Cardiac fibroblast (primary cell): ENCODE measurements at places on chromosomes 7 and 10.

DNA sequence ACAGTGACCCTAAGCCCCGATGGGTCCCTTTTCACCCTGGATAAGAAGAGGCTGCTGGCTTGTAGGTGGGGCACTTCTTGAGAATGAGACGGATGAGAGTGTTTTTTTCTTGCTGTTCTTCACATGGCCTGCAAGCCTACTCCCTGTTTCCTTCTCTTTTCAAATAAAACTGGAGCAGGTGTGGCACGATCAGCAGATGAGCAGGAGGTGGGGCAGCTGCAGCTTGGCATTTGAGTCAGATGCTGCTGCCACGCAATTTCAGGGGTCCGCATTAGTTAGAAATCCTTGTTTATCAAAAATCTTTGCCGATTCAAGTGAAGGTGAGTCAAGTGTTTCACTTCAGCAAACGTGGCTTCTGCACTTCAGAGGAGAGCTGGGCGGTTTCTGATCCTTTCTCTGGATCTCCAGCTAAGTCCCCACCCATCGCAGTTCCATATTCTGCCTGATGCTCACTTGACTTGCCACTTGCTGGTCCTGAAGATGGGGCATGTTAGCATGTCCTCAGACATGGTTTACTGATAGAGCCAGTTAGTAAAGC is 20.8 kb downstream of the WDFY4 start:
- DNase-seq, result no peak

DNA sequence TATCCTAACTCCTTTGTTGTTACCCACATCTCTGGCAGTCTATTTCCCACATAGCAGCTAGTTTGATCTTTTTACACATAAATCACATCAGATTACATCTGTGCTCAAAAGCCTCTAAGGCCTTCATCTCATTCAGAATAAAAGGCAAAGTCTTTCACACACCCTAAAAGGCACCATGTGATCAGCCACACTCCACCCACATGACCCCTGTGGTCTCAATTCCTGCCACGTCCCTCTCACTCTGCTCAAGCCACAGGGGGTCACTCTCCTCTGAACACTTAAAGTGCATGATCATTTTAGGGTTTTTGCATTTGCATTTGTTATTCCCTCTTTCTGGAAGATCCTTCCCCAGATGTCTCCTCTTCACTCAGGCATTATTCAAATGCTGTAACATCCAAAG is 30.8 kb downstream of the ELAPOR2 start:
- no peak for DNase-seq

GRCh38 chr10:49099046-49099445 is 16.3 kb downstream of the VSTM4 start:
- DNase-seq, result no peak

DNA sequence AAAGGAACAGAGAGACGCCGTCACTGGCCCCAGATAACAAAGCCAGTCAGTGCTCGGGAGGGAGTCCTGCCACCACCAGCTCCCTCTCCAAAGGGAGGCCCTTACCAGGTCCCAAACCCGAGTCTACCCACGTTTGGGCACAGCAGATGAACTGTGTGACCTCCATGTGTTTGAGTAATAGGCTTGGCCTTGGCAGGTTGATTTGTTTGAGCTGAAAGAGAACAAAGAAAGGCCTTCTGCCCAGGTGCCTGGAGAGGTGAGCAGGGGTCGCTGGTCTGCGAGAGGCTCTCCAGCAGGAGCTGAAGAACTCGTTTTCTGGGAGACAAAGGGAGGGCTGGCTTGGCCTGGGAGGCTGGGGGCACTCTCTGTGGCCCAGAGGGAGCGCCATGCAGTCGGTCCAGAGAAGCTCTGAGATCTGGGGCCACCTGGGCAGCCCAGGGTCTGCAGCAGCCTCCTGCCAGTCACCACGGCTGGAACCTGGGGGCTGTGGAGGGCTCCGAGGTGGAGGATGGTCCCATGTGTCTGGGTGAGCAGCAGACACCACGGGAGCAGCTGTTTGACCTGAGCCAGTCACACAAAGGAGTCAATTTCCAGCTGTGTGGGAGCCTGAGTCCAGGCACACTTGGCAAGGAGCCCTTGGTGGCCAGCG is 99.7 kb downstream of the PAXIP1 start:
- DNase-seq, result no peak

DNA sequence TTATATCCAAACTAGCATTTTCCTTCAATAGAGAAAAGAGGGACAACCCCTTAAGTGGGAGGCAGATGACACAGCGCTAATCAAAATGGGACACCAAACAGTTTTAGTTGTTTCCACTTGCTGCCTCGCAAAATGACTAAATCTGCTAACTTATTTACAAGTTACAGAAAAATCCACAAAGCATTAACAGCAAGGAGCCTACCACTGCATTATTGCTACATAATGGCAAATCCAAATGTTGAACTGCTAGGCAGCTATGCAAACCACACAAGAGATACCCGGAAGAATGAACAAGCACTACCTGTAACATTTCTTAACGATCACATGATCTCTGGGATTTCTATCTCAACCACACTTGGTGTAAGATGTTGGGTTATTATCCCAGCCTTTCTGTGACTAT is 96.7 kb downstream of the SFMBT2 start:
- DNase-seq, result no peak

GRCh38 chr10:58174831-58175230 is 92.9 kb downstream of the IPMK start:
- no peak for DNase-seq

DNA sequence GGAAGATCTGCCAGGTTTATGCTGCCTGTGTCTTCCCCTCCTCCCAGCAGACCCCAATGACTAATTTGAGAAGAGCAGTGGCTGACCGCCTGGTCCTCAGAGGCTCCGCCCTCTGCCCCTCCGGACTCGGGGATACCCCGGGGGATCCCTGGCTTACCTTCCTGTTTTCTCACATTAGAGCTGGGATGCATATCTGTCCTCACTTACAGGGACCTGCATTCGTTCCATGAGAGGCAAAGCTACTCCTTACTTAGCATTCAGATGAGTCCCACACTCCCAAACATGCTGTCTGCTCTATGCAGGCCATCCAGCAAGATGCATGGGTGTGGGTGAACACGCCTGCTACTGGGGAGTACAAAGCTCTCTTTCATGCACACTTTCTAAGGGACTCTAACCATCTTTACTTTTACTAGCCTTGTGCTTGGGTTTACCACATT is 24.0 kb downstream of the VOPP1 start:
- no peak for DNase-seq

DNA sequence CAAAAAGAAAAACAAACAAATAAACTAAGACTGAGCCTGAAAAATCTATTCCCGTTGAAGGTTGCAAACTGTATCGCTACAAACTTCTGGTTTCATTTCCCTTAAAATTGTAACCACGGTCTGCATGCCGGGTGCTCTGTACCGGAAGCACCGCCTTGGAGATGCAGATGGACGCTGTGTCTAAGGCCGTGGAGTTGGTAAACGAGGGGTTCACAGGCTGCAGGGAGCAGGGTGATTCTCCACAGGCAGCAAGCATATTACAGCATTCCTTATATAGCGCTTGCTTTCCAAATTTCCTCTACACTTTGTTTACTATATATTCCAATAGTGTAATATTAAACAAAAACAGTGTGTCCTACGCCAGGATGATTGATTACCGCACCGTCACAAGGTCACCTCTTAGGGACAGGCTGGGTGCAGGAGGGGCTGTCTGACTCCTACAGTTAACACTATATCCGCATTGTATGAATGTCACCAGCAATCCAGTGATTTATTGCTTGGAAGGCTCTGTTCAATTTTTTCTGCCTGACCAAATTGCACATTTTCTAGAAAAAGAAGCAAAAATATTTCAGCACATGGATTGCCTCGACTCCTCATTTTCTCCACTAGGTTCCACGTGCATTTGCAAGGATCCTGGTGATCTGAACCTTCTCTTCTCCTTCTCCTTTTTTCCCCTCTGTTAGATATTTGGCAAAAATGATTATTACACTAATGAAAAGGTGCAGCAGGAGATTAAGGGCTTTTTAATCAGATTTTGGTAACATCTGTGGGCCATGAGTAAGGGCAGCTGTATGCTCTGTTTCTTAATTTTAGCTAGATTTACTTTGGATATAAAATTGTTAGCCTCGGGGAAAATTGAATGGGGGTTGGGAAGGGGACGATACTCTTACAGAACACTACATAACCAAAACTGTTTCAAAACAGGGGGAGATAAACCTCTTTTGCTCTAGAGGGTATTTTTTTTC is 325.8 kb upstream of the MGMT start:
- DNase-seq, result no peak

DNA sequence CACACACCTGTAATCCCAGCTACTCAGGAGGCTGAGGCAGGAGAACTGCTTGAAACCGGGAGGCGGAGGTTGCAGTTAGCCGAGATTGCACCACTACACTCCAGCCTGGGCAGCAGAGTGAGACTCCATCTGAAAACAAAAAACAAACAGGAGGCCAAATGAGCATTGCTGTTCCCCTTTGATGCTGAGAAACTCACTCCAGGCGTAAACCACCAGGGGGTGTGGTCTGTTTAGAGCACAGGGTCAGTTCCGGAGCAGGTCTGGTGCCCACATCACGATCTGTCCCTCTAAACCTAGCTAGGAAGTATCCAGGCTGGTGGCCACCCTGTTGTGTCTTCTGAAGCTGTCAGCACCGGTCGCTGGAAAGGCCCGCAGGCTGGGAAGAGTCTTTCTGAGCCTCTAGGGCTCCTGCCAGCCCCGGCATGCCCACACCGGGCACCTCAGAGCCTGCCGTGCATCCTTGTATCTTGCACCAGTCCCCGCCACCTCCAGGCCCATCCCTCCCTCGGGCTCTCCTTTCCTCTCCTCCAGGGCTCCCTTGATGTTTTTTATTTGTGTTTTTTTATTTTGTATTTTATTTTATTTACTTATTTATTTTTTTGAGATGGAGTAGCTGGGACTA is 66.3 kb upstream of the SH2B2 start:
- DNase-seq, result no peak

DNA sequence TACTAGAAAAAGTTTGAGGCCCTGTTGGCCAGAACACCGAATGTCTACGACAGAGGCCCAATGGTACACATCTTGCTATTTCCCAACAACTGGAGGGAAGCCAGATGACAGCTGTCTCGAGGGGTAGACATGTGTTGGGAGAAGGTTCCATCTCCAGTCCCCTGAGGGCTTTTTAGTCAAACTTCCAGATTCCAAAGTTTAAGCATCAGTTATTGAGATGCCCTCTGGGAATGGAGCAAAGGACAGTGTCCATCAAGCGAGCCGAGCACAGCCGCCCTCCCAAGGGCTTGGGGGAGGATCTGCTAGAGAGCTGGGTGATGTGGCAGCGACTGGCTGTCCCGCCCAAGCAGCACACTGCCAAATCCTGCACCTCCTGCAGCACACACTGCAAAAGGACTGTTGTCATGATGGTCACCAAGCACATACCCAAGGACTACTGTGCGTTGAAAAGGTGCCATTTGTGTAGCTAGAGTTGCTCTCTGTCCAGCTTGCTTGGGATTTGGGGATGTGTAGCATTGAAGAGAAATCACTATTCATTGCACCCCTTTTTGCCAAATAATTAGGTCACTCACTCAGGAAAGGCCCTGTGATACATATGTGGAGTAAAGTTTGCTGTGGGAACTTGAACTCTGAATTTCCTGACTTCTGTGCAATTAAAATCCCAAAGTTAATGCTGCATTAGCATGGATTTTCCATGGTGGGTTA is 164.6 kb downstream of the TRIL start:
- no peak for DNase-seq

DNA sequence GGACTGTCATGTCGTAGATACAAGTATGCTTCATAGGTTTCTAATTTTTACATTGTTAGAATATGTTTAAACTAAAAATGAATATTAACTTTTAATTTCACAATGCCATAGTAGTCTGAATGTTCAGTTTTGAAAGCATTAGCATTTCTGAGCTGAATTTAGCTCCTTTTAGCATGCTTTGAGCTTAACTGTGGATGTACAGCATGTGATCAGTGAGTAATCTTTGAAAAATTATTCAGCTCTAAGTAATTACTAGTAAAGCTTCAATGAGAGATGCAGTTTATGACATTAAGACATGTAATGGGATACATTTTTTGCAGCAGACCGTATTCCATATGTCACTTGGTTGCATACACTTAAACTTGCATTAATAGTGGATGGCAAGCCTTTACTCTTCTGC is 114.1 kb upstream of the WNT16 start:
- DNase-seq, result no peak

DNA sequence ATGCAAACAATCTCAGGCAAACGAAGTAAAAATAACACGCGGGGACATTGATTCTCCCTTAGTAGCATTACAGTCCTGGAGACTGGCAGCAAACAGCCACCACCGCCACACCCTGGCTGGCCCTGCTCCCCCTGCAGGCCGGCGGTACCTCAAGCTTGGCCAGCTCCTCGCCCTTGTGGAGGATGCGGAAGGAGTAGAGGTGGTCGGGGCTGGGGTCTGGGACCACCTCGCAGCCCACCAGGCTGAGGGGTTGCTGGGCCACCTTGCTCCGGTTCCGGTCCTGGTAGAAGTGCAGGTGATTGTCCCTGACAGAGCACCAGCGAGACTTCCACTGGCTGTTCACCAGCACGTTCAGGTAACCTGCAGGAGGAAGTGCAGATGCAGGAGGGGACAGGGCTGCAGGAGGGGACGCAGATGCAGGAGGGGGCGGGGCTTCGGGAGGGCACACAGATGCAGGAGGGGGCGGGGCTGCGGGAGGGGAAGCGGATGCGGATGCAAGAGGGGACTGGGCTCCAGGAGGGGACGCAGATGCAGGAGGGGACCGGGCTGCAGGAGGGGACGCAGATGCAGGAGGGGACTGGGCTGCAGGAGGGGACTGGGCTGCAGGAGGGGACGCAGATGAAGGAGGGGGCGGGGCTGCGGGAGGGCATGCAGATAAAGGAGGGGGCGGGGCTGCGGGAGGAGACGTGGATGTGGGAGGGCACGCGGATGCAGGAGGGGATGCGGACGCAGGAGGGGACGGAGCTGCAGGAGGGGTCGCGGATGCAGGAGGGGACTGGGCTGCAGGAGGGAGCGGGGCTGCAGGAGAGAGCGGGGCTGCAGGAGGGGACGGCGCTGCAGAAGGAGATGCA is 65.7 kb downstream of the VWA2 start:
- DNase-seq, result no peak

GRCh38 chr7:37674531-37674930 is 9.0 kb upstream of the GPR141 start:
- no peak for DNase-seq

DNA sequence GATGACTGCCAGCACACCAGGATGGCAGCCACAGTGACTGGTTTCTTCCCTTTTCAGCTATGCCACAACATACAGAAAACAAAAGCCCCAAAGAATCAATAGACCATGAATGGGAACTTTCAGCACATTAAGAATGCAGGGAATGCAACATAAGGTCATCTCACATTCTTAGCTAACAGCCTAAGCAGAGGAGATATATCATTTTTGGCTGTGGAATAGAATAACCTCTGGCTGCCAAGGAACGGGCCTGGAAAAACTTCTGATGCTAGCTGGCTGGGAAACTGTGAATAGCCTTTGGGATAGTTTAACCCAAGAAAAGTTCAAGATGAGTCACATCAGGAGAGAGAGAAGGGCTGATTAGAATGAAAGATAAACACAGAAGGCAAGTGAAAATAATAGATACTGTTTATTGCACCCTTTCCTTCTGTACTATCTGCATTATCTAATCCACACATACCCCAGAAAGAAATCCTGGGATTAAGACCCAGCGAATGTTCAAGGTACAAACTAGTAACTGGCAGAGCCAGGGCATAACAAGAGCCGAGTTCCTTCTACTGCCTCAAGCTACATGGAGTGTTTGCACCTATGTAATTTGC is 169.2 kb downstream of the SEMA3A start:
- DNase-seq, result peak; percentile 81

GRCh38 chr7:153640586-153640985 is 411.6 kb upstream of the DPP6 start:
- no peak for DNase-seq

- DNase-seq, result no peak
Measured at GRCh38 chr10:129446183-129446581, 20.9 kb upstream of the MGMT start.
